A549 treated with Mapracorat at 1 μM for 4 hours (cell line): ENCODE measurements at places on chromosomes 3 and 15. TPM values are rescaled to one million over a fixed set of nuclear protein-coding genes. Genes with fewer than 3 reads are reported as not detected.

SEMA6D gene
- not detected in 5 replicates for total RNA-seq

CHRNA5 gene
- 28.6 to 35.1 TPM (median 32.2 TPM) in 5 replicates for total RNA-seq

IQCF5 gene
- not detected in 5 replicates for total RNA-seq

CLDN16 gene
- 0.16 TPM in 1 of 5 replicates, not detected in the others for total RNA-seq

SLC28A1 gene
- total RNA-seq = 0.06 TPM in 2 of 5 replicates, not detected in the others

ATP2B2 gene
- total RNA-seq = 0.06 to 0.22 TPM (median 0.09 TPM) in 5 replicates

DET1 gene
- 4.5 to 7.1 TPM (median 5.7 TPM) in 5 replicates for total RNA-seq

ZBTB20 gene
- total RNA-seq = 0.75 to 1.8 TPM (median 1.6 TPM) in 5 replicates

P2RY1 gene
- 0.35 to 0.52 TPM (median 0.49 TPM) in 5 replicates for total RNA-seq

TGM5 gene
- total RNA-seq = not detected in 5 replicates

TPRG1 gene
- total RNA-seq = 0.07 to 0.33 TPM (median 0.12 TPM) in 5 replicates

RBP2 gene
- not detected in 5 replicates for total RNA-seq

IFT80 gene
- 9.0 to 15.6 TPM (median 11.8 TPM) in 5 replicates for total RNA-seq

GOLGA8H gene
- total RNA-seq = 1.9 to 3.7 TPM (median 2.6 TPM) in 5 replicates

GOLGA6L1 gene
- not detected in 5 replicates for total RNA-seq
